ENCODE measurements at places on chromosomes 4 and X.

- no peak for DNase-seq
These were observed 13.8 kb downstream of the SH3BP2 start for GRCh38 chr4:2806390-2807355.

GRCh38 chr4:159349332-159349731 is 246.5 kb downstream of the RAPGEF2 start:
- DNase-seq = no peak

GRCh38 chrX:36609616-36610585 is 398.3 kb upstream of the FAM47C start:
- DNase-seq = no peak

- DNase-seq = no peak
These were observed 53.1 kb downstream of the TIGD2 start for GRCh38 chr4:89164400-89164799.

GRCh38 chrX:24491741-24492140 is 26.7 kb downstream of the PDK3 start:
- peak; percentile 1 for DNase-seq

DNA sequence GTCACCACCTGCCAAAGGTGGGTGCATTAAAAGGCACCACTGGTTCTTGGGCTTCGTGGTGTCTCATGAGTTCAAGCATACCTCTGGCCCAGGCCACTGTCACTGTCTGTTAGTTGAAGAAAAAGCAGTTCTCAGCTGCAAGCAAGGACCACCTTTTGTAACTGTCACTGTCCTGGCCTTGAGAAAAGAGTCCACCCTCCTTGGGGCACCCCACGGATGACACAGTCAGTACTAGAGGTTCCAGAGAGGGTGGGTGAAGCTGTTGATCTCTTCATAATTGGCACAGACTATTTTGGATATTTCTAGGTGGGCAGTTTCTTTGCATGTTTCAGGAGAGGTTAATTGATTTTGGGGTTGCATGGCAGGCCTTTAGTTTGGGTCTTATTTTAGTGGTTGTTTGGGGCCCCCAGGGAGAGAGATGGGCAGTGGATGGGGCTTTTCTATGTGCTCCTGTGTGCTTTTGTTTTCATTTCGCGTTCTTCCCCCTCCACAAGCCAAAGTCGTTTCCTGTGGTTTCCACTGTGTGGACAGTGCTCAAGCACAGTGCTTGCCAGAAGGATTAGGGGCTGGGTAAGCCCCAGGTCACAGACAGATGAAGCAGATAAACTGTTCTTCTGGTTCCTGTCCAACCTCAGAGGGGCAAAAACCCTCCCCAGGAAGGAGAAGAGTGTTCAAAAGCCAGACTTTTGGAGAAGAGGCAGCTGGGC is 156.2 kb upstream of the PPP1R2C start:
- no peak for DNase-seq

GRCh38 chrX:13803116-13803515 is 13.8 kb downstream of the GPM6B start:
- DNase-seq = no peak

- no peak for DNase-seq
These were observed 404.0 kb downstream of the PPARGC1A start for GRCh38 chr4:23485801-23486200.

DNA sequence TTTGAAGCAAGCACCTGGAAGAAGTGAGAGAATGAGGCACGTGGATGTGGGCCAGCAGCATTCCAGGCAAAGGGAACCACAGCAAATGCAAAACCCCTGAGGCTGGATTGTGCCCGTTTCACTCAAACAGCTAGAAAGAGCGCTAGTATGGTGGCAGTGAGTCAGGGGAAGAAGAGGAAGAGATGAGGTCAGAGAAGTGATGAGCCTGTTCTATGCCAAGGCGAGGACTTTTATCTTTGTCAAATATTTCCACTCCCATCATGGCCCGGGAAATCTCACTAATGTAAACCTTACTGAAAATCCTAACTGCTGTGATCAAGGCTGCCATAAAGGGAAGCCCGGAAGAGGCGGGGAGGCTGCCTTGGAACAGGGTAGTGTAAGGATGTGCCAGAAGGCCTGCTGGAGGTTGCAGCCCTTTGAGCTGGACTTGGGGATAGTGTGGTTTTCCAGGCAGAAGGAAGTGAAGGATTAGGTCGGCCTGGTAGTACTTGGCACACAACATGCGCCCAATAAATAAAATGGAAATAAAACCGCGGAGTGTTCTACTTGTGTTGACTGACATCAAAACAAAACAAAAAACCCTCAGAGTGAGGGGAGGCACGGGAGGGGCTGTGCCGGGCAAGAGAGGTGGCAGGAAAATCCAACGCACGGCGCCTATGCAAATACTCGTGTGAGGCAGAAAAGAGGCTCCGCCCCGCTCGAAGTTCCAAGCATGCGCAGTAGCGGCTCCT is 1.2 kb upstream of the CDK16 start:
- peak; percentile 44 for DNase-seq

- no peak for DNase-seq
These were observed 53.8 kb downstream of the SPRY1 start for GRCh38 chr4:123450393-123450792.

DNA sequence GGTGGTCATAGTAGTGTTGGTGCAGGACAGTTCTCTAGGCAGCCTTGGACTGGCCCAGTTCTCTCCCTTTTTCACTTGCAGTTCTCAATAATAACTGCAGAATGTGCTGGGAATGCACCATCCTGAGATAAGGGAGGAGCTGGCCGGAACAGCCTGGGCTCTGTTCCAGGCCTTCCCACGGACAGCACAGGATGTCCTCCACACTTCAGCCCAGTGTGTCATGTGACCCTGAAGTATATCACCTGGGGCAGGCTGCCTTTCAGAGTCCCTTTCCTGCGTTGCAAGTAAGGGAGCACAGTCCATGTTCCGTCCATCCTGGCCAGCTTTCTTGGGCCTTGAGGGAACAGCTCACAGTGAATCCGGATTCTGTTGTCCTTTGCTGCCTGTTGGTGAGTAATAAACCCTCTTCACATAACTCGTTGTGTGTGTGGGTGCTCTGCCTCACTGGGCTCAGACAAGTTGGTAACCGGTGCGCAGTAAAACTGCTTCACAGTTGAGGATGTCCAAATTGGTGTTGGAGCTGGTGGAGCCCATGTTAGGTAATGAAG is 32.3 kb upstream of the BBS12 start:
- DNase-seq = peak; percentile 12

- peak; percentile 7 for DNase-seq
These were observed 95.9 kb upstream of the PTPN13 start for GRCh38 chr4:86497980-86498862.

DNA sequence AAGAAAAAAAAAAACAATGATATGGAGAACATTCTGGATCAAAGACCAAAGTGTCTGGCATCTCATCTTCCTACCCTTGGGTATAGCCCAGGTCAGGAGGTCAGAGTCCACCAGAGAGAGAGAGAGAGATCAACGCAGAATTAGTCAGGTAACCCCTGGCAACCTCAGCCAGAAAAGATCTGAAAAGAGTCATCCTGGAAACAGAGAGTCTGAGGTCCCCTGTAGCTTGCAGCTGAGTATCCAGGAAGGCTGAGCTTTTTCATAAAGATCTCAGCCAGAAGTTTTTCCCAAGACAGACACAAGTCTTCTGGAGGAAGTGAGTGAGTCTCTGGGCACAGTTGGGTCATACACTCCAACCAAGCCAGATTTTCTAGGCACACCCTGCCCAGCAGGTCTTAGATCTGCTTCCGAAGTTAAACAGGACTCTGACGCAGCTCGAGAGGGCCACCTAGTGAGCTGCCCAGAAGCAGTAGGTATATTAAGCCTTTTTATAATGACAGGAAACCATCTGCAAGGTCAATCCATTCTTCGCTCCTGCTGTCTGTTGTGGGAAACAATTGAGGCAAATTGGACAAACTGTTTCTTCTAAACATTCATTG is 35.7 kb downstream of the ACE2 start:
- DNase-seq = peak; percentile 20

DNA sequence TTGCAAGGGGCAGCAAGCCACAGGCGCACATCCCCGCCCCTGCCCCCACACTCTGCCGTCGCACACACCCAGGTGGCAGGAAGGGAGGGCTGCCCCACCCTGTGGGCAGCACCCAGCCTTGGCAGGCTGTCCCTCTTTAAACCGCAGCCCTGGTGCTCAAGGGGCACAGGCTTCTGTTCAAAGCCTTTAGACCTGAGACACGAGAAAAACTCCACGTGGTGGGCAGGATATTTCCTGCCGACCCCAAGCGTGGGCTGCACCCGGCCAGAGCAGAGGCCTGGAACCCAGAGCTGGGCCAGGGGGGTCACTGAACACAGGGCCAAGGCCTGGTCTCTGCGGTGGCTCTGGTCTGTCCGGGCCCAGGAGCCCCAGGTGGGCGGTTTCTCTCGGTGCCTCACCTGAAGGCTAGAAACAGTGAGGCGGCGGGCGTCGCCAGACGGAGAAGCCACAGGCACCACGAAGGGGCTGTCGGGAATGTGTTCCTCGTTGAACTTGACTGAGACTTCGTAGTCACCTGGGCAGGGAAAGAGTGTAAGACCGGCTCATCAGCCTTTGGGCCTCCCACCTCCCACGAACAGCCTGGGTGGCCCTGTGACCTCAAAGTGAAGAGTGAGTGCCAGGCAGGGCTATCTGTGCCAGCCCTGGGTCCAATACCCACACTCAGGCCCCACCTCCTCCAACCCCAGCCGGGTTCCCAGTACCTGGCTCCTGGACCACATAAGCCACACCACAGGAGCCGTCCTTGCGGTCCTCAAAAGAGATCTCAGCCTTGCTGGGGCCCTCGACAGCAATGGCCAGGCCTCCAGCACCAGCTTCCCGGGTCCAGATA is 23.0 kb downstream of the FLNA start:
- DNase-seq = no peak

GRCh38 chr4:105022811-105023667 is 123.6 kb upstream of the TET2 start:
- DNase-seq = no peak

GRCh38 chr4:5781691-5782090 is 70.7 kb downstream of the EVC start:
- no peak for DNase-seq

DNA sequence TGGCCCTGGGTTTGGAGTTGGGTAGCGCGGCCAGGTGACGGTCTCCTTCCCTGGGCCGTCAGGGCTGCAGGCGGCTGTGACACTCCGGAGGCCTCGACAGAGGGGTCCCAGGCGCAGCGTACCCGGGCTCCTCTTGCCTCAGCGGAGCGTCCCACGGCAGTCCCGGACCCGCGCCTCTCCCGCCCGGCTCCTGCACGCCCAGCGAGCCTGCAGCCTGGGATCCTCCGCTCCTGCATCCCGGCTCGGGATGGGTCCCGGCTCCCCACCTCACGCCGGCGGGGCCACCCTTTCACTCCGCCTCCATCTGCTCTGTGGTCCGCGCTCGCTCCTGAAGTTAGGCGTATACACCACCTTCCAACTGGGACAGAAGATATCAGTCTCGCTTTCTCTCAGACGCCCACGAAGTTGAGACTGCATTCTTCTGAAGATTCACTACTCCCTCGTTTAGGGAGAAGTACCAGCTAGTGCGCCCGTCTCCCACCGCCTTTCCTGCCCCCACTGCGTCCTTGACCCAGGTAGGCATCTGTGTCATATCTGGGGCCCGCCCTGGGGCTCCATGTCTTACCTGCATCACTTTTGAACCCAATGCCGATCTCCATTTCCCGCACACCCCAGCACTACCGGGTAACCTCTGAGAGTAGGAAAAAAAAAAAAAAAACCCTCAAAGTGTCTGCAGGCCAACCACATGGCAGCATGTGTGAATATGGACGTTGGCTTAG is 32.3 kb upstream of the KDR start:
- no peak for DNase-seq

- no peak for DNase-seq
These were observed 155.8 kb downstream of the PDGFC start for GRCh38 chr4:156815717-156816359.

DNA sequence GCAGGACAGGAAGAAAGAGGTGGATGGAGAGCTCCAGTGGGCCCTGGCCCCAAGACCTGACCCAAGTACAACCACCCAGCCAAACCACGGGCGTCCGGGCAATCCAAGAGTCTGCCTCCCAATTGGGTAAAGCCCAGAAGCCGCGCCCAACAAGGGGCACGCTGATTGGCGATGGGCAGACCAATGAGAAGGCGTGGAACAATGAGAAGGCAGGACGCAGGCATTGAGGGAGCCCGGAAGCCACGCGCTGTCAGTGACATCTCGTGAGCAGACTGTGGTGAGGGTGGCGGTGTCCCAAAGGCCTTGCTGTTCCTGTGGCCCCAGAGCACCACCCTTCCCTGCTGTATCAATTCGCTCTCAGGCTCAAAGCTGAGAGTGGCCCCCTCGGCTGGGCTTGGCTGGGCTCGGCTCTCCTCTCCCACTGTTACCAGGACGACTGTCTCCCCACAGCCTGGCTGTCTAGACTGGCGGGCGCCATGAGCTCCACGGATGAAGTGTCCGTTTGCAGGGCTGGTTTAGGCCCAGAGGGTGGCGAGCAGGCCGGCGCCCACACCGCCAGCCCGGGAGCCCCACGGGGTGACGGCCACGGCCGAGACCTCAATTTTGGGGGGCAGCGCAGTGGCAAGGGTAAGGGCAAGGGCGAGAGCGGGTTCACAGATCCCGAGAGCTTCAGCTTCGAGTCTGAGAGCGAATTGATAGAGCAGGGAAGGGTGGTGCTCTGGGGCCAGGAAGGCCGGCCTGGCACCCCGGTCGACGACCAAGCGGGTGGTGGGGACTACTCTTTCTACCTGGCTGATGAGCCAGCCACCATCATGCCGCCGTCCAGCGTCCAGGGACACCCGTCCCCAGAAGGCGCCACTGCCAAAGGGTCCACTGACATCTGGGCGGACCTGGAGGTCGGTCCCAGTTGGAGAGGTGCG is at the start of gene LOC101059915:
Gene LOC101059915 (plus strand): TSS at position 219 of the 920 bp plus-strand sequence.
- DNase-seq = no peak

DNA sequence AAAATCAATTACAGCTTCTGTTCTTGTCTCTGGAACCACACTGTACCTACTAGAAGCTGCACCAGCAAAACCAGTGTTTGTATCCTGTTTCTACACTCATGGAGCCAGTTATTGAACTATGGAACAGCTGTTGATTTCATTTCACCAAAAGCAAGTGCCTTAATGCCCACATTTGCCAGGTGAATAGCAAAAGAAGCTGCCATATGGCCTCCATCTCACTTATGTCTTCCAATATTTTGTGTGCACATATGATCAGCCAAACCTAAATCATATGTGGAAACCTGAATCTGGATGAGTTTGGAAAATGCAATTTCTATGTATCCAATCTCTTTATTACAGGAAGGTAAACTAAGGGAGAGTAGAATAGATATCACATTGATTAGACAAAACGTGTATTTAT is 415.8 kb upstream of the GRID2 start:
- no peak for DNase-seq

GRCh38 chr4:183905081-183905592 is at the start of gene STOX2:
TSS of gene STOX2 (plus strand) at chr4:183905307. CDS start at chr4:183906791, 1,484 bp downstream.
- DNase-seq = peak; percentile 26

DNA sequence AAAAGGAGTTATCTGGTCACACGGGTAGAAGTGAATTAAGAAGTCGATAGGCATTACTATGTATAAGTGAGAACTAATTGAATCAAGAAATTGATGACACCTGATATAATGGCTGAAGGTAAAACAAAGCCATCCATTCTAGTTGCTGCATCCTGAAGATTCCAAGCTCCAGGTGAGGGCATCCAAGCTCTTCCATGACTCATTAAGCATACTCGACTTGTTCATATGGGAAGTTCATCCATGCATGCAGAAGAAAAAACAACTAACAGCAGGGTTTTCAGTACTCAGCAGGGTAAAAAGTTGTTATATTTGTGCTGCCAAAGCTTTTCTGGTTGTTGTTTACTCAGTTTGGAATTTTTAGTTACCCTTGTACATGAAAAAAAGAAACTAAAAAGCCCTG is 508.0 kb upstream of the CXorf51A start:
- no peak for DNase-seq
